Left kidney (tissue), 8 donors: ENCODE measurements at places on chromosomes 11 and 22. TPM values are rescaled to one million over a fixed set of nuclear protein-coding genes. Genes with fewer than 3 reads are reported as not detected.
A peak's percentile ranks its signal among the peaks of the same experiment; 100 is the strongest.

- no peak for DNase-seq
Observed at GRCh38 chr11:117790279-117790678, 6.7 kb downstream of the DSCAML1 start.

The MUC2 gene
- polyA plus RNA-seq = 0.03 TPM

- no peak for DNase-seq
Observed at GRCh38 chr11:125070699-125071254, 7.7 kb downstream of the SLC37A2 start.

DNA sequence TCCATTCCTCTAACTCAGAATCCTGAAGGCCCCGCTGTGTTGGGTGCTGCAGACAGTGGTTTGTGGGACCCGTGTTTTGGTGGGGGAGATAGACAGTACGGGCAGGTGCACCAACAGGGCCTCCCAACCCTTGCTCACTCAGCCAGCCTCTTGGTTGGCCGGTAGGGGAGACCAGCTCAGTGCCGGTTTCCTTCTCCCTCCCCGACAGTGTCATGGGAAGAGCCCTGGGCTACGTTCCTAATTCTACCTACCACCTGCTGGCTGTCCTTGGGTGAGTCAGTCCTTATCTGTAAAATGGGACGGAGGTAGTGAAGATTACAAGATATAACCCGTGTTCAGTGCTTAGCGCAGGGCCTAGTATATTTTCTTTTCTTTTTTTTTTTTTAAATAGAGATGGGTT is 5.9 kb downstream of the TMEM134 start:
- no peak for DNase-seq

The OR51I1 gene
- not detected for polyA plus RNA-seq

The TUB gene
- polyA plus RNA-seq = 27.2 TPM

- no peak for DNase-seq
Observed at GRCh38 chr11:132251061-132251460, 880.6 kb downstream of the NTM start.

The OR10A2 gene
- 0.08 TPM for polyA plus RNA-seq

GRCh38 chr11:115625502-115625901 is 121.3 kb upstream of the CADM1 start:
- DNase-seq = no peak

The UPK3A gene
- polyA plus RNA-seq = 1.5 TPM

- peak; percentile 53 for DNase-seq
Observed at GRCh38 chr11:86291466-86292262, 10.4 kb upstream of the HIKESHI start.

DNA sequence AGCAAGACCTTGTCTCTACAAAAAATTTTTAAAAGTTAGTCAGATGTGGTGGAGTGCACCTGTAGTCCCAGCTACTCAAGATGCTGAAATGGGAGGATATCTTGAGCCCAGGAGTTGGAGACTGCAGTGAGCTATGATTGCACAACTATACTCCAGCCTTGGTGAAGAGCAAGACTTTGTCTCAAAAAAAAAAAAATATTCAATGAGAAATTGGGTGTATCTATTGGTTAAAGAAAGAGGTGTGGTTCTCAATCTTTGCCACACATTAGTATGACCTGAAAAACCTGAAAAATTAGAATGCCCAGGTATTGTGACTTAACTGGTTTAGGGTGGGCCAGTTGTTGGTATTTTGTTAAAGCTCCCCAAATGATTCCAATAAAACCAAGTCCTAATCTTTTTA is 32.4 kb downstream of the MTNR1B start:
- DNase-seq = no peak

The PIH1D2 gene
- 12.6 TPM for polyA plus RNA-seq

GRCh38 chr11:61913699-61914395 is 3.5 kb downstream of the RAB3IL1 start:
- DNase-seq = no peak

- no peak for DNase-seq
Observed at GRCh38 chr11:126328938-126329643, 25.2 kb downstream of the DCPS start.

DNA sequence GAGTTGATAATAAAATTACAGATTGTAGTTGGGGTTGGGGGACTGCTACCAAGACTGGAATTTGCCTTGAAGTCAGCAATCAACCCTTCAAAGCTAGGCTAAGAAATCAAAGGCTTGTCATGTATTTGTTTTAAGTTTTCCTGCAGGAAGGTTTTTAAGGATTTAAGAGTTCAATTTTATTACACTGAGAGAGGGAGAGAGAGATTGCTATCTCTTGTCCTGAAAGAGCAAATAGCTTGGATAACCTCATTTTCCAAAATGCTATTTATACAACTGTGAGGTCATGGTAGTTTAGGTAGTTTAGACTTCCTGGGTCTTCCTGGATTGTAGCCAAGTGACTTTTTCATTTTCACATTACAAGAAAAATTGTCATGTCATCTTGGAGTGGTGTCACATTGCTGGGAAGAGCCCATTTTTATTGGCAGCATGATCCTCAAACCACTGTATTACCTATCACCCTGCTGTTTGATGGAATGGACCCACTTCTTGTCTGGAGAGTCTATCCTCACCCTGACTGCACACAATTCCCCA is 10.1 kb upstream of the PRSS23 start:
- DNase-seq = no peak

DNA sequence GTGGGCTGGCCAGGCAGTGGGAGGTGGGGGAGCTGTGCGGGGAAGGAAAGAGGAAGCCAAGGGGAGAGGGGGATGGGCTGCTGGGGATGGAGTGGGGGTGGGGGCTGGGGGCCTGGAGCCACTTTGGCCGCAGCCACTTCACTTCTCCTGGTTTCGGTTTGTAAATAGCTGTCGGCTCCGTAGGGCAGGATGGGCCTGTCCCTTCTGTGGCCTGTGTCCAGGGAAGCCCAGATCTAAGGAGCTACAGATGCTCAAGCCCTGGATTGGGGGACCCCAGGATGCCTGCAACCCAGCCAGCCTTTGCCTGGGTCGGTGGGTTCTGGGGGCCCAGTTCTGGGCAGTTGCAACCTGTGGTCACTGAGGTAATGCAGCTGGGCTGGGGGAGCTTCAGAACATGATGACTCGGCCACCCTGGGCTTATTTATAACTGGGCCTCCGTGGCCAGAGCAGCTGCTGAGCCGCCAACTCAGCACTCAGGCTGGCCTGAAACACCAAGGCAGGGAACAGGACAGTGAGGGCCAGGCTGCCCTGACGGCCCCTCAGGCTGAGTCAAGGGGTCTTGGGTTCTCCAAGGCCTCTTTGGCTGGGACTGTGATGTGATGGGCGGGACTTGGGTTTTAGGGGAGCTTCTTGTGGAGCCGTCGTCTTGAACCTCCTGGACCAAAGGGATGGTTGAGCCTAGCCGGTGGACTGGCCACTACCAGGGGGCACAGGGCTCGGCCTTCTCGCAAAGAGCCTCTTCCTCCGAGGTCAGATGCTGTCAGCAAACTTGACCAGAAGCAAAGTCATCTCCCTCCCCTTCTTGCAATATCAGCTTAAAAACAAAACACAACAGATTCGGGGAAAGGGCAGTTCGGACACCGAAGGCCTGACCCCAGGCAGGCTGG is 15.0 kb upstream of the SLC39A13 start:
- no peak for DNase-seq

The LRRC56 gene
- polyA plus RNA-seq = 3.5 TPM

- no peak for DNase-seq
Observed at GRCh38 chr11:80028998-80029397, 588.2 kb upstream of the TENM4 start.
